ENCODE measurements at places on chromosomes 16 and 17.

DNA sequence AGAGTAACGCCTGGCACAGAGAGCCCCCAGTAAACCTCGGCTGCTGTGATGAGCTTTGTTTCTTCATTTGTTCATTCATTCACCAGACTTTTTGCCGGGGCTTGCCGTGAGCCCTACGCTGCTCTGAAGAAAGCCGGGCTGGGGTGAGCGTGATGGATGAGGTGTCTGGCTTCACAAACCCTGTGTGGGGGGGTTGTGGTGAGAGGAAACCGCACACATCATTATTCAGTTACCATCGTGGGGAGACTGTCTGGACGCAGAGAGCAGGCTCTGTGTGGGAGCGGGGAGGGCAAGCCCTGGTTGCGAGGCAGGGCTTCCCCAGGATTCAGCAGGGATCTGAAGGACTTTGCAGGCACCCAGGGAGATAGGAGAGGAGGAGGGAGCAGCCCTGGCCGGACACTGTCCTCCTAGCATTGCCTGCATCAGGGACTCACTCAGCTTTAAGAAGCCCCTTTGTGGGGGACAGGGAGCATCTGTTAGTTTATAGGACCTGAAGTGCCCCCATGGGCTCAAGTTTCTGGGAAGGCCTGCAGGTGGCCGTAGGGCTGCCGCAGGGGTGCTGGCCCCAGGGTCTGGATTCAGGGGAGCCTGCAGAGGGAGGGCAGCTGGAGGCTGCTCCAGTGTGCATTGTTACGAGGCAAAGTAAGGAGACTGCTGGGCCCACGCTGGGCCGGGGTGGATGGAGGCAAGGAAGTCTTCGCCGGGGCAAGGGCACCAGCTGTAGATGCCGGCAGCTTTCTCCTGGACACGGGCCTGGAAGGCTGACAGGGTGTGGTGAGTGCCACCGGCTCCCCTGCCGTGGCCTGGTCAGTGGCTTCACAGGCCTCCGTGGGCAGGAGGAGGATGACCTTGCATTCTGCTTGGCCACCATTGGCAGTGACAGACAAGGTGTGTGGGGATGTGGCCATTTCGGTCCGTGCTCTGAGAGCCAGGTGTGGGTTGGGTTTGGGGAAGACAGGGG, 334.5 kb downstream of the SEC14L1 start:
- DNase-seq, result no peak

DNA sequence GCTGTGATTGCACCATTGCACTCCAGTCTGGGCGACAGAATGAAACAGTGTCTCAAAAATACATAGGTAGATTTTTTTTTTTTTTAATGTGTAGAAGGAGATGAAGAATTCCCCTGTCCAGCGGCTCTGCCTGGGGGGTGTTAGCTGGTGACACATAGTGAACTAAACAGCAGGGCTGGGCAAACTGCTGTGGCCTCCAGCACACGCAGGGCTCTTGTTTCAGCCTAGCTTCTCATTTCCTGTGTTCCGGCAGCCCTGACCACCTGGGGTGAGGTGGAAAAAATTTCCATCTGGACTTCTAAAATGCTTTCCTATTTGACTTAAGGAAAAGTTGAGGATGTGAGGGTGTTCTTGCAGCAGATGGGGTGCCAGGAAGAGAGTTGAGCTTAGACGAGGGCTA, 33.3 kb upstream of the RGS9 start:
- no peak for DNase-seq

GRCh38 chr17:8542599-8543502, 87.7 kb downstream of the MYH10 start:
- DNase-seq, result no peak

DNA sequence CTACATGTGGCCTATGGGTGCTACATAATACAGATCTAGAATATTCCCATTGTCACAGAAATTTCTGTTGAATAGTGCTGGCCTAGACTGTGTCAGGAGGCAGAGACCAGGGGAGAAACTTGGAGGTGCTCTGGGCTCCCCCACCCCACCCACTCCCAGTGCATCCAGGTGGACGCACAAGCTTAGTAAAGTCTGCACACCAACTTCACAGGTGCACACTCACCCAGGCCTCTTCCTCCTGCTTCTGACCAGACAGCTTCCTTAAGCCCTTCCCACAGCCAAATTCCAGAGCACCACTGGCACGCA, 7.6 kb upstream of the CNP start:
- no peak for DNase-seq

- no peak for DNase-seq
These were observed 18.1 kb upstream of the LCMT1 start for GRCh38 chr16:25093208-25094061.

DNA sequence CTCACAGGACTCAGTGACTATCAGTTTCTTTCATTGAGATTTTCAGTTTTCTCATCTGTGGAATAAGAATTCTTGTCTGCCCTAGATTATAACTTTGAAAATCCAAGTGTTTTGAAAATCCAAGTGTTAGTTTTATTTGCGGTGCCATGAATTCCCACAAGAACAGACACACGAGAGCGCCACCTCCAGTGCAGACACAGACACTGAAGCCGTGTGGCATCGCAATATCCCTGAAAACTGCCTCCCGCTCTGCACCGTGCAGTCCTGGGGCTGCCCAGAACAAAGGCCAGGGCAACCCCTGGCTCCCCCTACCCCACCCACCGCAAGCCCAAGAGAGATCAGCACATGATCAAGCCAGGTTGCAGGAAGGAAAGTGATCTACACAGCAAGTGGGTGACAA, 229.5 kb upstream of the ASIC2 start:
- no peak for DNase-seq

DNA sequence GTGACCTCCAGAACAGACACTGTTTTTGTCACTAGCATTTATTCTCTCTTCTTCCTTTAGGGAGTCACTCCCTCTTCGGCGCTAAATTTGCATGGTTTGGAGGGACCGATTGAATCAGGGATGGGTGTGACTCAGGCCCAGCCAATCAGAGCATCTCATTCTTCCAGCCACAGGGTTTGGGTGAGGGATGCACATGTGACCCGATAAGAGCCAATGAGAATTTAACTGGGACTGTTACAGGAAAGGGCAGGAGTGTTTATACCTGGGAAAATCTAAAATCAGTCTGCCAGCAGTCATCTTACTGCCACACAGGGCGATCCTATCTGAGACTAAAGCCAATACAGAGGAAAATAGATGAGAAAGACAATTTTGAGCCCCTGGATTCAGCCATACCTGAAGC, 351.2 kb upstream of the ERCC4 start:
- DNase-seq, result no peak

GRCh38 chr17:41429667-41430066, 5.3 kb upstream of the KRT37 start:
- no peak for DNase-seq

- DNase-seq, result no peak
These were observed 293.2 kb upstream of the MON1B start for GRCh38 chr16:76897816-76898215.
